ENCODE measurements at places on chromosomes 13 and 19.

GRCh38 chr13:36084131-36084530, 47.1 kb downstream of the DCLK1 start:
- no peak for DNase-seq

DNA sequence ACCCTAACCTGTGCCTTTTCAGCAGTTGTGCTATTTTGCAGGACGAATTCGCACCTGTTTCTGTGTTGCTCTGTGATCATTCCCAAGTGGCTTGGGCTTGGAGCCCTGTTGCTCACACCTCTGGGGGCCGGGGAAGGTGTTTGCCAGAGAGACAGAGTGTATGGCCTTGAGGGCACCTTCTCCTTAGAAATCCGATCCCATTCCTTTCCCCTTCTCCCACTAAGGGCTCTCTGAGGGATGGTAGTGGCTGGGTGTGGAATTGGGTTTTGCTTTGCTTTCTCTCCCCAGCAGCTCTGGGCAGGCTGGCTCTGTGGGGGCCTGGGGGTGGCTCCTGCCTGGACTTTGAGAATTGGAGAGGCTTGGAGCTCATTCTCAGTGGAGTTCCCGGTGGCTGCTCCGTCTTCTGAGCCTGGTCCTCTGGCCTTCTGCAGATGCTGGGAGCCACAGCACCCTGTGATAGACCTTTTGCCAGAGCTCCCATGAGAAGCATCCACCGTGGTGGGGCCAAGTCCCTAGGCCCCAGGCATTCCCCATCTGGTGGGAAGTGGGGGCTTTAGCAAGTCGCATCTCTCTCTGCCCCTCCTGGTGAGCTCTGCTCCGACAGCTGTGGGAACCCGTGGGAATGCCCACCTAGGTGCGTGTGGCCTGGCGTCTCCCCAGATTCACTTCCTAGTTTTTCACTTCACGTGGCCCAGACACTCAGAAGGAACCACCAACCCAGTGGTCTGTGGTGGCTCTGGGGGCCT, 26.1 kb downstream of the ATP11A start:
- DNase-seq, result no peak

DNA sequence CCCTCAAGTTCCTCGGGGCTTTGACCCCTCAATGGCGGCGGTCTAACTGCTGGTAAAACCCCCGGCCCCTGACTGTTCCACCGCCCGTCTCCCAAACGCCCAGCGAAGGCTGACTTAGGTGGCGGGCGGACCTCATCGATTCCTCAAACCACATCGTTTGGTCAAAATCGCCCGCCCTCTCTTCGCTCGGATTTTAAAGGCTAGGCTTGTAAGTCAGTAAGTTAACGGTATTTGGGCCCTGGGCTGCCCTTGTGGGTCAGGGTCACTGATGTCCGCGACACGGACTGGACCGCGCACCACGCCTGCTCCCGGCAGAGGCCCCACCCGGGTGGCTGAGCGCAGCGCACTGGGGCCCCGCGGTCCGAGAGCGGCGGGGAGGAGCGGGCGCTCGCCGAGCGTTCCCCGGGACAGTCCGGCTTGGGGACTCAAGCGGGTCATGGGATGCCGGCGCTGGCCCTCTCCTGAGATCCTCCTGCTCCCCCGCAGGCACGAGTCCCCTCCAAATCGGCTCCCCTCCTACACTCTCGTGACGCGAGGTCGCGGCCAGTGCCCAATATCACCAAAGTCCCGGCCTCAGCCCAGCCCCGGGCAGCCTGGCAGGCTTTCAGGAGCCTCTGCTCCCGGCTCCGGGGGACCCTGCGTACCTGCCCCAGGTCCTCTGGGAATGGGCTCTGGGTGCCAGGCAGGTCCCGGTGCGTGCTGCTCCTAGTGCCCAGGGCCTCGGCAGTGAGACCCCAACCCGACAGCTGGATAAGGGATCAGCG, 1.0 kb downstream of the FLT1 start:
- peak; percentile 62 for DNase-seq

GRCh38 chr19:49637821-49638738, 1.9 kb downstream of the RRAS start:
- no peak for DNase-seq

DNA sequence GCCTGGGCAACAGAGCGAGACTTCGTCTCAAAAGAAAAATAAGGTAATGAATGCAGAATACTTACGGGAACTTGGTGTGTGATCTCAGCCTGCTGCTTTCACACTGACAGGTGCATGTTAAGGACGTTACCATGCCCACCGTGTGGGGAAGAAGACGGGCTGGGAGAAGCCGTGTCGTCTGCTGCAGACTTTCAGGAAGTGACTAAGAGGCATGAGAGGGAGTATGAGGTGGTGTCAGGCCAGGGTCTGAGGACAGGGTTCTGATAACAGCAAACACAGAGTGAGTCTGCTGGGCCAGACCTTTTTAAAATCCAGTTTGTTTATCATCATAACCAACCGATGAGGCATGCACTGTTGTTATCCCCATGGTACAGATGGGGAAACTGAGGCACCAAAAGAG, 13.6 kb upstream of the GALP start:
- no peak for DNase-seq

DNA sequence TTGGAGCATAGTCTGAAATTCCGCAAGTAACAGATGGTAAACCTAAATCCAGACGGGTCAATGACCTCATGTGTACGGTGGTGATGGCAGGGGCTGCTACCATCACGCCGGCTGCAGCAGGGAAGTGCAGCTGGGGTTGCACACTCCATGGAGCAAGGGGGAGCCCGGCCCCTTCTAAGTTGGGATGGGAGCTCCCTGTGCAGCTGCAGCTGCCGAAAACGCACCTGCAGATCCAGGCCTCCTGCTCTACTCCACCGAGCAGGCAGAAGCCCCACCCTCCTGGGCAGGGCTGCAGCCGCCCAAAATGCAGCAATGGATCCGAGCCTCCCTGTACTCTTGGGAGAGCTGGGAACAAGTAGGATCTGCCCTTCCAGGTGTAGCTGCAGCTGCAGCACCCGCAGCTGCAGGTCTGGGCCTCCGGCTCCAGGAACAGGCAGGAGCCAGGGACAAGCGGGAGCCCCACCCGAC, 25.5 kb downstream of the KBTBD6 start:
- DNase-seq, result no peak

DNA sequence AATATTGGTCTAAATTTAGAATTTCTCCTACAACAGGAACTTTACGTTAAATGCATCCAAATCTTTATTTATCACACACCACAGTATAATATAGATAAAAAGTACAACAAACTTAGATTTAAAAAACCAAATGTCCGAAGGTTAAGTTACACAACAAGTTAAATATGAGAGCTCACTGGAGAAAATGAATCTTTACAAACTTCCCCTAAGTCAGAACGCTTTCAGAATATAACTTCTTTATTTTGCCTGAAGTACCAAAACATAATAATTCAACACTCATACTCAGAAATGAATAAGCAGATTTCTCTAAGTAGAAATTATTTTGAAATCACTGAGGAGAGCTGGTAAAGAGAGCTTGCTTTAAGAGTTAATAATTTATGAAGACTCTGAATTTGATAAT, 33.8 kb downstream of the TSC22D1 start:
- no peak for DNase-seq

Measured in activated CD8-positive, alpha-beta memory T cell treated with anti-CD3 and anti-CD28 coated beads for 24 hours (primary cell).